Central memory CD4-positive, alpha-beta T cell (primary cell): ENCODE measurements at places on chromosomes 3 and 15.

DNA sequence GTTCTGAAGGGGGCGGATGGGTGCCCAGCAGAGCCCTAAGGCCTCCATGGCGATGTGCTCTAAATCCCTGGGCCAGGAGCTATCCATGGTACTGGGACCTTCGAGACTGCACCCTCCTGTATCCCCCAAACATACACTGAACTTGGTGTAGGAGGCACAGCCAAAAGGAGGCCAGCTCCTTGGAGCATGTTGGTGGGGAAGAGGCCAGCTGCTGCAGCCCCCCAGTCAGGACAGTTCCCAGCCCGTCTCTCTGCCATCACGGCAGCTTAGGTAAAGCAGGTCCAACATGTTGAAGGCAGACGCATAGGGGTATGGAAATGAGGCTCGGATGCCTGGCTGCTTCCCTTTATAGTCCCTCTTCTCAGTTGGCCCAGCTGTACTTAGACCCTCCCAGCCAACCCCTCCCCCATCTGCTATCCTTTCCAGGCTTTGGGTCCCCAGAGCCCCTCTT, 1.8 kb downstream of the CAMKV start:
- no peak for DNase-seq

- no peak for DNase-seq
Observed at GRCh38 chr3:26061947-26062346, 272.1 kb downstream of the OXSM start.

DNA sequence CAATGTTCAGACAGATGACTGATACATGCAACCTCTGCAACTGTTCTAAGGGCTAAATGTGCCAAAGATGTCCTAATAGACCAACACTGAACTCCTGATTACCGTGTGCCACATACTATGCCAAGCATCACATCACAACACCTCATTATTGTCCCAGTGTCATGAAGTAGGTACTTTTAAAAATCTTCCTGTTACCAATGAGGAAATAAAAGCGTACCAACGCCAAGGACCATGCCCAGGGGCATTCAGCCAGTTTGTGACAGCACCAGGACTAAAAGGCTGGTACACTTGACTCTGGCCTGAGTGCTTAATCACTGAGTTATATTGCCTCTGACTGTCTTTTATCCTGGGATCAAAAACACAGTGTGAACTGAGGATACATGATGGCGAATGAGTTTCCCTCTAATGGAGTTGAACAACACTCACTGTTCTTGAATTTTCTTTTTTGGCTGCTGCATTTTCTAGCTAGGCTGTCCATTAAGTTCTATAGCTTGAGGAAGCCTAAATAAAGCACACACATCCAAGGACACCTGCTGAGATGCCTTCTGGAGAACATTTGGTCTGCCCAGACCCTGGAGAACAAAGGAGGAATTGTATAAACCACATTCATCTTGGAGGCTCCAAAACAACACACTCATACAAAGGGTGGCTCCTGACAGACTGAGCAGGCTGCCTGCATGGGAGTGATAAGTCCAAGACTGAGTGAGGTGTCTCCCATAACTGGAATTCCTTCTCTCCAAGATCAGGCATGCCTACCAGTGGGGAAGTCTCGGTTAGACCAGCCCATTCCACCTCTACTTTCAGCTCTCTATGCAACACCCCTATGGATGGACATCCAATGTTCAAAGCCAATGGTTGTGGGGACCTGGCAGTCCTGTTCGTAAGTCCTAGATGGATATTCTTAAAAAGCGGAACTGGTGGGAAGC, 126.7 kb upstream of the PRICKLE2 start:
- DNase-seq = no peak

DNA sequence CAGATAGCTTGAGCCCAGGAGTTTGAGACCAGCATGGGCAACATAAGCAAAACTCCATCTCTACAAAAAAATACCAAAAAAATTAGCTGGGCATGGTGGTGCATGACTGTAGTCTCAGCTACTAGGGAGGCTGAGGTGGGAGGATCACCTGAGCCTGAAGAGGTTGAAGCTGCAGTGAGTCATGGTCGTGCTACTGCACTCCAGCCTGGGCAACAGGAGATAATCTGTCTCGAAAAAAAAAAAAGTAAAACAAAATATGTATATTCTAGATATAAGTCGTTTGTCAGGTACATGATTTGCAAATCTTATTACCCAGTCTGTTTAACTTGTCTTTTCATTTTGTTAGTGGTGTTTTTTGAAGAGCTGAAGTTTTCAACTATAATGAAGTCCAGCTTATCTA, 40.2 kb downstream of the ZNF860 start:
- DNase-seq = no peak

DNA sequence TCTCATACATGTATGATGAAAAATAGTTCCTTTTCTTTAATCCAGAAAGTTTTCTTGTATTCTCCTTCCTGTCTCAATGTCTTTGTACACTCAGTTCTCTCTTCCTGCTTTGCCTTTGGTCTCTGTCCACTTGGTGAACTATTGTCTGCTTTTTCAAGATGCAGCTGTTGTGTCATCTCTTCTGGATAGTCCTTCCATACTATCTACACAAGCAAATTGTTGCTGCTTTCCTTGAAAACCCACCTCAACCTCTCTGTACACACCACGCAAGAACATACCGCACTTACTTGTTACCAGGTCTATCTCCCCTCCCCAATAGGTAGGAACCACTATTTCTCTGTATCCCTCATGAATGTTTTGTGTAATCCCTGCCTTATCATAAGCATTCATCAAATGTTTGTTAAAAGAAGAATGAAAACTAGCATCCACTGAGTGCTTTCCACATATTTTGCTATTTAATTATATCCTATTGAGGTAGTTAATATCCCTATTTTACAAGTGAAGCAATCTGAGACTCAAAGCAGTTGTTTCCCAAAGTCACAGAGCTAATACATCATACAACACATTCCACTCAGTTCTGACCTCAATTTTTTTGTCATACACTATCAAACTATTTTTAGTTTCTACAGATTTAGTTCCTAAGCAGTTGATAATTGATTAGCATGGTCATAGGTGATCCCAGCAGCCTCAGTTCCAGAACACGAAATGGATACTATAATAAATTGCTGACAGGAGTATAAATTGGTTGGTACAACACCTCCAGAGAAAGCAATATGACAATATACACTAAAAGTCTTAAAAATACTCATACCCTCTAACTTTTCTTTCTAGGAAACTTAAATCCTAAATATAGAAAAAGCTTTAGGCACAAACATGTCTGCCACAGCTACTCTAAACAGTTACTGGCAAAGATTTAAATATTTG, 19.6 kb downstream of the HACL1 start:
- DNase-seq = no peak

GRCh38 chr15:83110381-83110780, 2.9 kb downstream of the TM6SF1 start:
- DNase-seq = no peak

DNA sequence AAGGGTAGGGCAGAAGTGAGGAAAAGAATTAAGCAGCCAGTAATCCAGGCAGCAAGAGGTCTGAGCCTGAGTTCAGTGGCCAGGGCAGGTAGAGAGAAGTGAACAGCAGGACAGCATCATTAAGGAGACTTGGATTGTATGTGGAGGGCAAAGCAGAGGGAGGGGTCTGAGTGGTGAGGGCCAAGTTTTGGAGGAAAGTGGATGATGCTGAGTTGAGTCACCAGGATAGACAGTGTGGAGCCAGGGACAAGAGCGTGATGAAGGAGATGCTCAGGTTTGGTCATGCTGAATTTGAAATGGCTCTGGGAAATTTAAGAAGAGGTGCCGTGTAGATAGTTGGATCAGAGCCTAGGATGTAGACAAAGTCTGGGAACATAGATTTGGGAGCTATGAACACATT, 93.1 kb downstream of the ARHGEF26 start:
- DNase-seq = no peak

DNA sequence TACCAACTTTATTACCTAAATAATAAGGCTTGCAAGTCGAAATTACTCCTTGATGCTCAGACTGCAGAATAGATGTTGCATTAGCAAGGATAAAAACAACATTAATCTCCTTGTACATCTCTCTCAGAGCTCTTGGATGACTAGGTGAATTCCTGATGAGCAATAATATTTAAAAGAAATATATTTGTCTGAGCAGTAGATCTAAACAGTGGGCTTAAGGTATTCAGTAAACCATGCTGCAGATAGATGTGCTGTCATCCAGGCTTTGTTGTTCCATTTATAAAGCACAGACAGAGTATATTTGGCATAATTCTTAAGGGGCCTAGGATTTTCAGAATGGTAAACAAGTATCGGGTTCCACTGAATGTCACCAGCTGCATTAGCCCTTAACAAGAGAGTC, 257.1 kb downstream of the TUSC7 start:
- no peak for DNase-seq

DNA sequence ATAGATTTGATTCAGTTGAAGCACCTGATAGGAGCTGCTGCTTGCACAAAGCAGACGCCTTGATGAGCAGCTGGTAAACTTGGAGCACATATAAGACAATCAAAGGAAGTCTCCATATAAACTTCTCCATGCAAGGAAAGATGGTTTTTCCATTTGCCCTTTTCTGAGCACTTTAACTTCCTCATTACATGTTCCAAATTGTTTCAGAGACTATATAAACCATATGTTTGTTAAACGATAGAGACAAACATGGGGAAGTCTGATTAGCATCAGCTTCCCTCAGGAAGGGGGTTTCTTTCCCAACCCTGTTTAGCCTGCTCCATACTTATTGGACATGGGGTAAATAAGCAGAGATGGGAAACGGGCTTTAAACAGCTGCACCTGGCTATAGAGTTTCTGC, 88.0 kb downstream of the DHX36 start:
- DNase-seq = no peak

DNA sequence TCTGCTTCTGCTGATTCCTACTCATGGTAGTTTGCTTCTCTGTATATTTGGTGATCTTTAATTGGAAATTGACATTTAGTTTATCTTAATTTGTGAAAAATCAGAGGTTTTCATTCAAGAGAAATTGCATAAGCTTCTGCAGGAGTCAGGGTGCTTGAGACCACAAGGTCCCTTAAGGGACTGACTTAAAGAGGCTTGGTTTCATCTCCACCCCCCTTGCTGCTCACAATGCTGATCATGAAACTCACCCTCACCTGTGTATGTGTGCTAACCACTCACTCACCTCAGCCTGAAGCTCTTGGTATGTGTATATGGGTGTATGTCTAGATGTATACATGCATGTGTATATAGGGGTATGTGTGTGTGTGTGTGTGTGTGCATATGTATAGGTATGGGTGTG, 11.4 kb downstream of the PGPEP1L start:
- DNase-seq = no peak
